ENCODE measurements at places on chromosomes 7 and 10.

GRCh38 chr7:82443547-82444219 is at the start of gene CACNA2D1:
CACNA2D1 (minus strand) TSS chr7:82443777.
- no peak for DNase-seq

GRCh38 chr7:14960721-14961120 is 58.2 kb upstream of the DGKB start:
- DNase-seq, result no peak

DNA sequence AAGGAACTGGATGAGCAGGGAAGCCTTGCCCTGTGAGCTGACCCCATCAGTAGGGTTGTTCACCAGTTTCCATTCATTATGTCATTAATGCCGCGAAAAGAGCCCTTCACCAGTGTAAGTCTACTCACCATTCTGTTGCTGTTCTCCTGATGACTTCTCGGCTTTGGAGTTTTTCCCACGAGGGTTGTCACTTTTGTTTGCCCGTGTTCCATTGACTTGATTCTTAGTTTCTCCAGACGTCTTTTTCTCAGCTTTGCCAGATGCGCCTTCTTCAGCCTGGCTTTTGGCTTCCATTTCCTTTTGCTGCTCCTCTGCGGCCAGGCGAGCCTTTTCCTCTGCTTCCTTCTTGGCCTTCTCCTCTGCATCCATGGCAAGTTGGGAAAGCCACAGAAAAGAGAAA is 128.8 kb downstream of the PPP1R17 start:
- DNase-seq, result no peak

DNA sequence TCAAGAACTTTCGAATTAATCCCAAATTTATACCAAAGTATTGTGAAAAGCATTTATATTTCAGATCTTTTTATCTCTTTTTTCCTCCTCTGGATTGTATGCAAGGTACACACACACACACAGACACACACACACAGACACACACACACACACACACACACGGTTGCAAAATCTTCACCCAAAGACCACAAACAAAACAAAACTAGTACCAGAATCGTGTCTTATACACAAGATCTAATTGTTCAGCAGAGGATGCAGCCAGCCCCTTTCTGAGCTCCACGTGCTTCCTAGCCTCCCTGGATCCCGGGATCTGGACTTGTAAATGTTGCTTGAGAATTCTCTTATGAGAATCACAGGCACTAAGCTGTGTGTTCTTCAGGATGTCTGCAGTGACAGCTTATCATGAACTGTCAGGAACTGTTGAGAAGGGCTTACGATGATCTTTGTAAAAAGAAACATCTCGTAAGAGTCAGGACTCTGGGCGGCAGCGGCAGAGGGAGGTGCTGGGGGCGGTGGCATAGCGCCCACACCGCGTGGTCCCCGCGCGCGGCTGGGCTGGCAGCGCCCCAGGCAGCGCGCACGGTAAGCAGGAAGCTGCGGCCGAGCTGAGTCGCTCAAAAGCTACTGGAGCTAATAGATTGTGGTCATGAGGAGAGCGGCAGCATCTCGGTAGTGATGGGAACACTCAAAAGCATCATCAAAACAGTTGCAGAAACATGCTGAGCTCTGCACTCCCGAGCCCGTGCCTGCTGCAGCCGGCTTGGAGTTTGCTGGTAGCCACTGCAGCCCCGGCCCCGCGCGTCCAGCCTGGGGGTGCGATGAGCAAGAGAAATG is 277.6 kb downstream of the GATA3 start:
- DNase-seq, result peak; percentile 84

- DNase-seq, result no peak
These were observed 115.4 kb downstream of the TMEM26 start for GRCh38 chr10:61337741-61338140.

DNA sequence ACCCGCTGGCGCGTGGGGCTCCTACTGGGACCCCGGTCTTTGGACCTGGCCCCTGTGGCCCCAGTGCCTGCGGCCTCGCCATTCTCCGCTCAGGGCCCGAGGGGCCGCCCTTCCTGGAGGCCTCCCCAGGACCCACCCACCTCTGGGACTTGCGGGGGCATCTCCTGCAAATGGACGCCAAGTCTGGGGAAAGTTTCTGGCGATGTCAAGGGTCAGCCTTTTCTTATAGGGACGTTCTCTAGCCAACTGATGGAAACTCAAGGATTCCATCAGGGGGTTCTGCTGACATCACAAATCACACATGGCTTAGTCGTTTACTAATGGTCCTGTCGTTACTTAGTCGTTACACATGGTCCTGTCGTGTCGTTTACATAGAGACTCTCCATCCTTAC is 57.7 kb upstream of the RHOBTB1 start:
- no peak for DNase-seq

GRCh38 chr10:132336919-132337407 is 5.0 kb downstream of the LRRC27 start:
- DNase-seq, result no peak

DNA sequence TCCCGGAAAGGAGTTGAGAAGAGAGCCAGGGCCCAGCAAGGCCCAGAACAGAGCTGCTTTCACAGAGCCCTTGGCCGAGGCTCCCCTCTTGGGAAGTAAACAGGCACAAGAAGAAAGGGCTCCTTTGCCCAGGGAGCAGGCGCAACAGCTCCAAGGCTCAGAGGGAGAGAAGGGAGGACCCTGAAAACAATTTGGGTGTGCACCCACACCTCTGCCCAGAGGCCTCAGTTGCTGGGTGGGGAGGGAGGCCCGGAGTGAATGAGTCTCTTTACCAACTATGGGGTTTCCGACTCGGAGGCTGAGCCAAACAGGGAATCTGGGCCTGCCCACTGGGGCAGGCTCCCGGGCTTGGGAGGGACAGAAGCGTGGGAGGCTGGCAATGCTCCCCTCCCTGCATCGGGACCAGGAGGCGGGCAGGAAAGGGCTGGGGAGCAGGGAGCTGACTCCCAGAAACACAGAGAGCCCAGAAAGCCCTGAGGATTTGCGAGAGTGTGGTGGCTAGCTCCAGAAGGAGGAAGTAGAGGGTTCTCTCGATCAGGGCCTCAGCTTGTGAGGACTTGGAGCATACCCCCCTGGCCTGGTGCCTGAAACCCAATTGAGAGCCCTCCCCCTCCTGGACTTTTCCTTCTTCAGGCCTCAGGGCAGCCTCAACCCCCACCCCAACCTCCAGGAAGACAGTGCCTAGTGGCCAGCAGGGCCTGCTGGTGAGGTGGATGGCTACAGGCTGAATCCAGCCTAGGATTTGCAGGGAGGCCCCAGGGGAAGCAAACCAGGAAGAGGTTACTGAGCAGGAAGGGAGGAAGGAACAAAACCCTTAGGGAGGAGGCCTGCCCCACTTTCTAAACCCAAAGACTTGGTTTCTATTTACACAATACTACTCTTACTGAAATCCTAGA is 6.2 kb downstream of the C10orf105 start:
- peak; percentile 95 for DNase-seq

GRCh38 chr7:18345641-18346234 is 149.8 kb upstream of the HDAC9 start:
- peak; percentile 31 for DNase-seq

DNA sequence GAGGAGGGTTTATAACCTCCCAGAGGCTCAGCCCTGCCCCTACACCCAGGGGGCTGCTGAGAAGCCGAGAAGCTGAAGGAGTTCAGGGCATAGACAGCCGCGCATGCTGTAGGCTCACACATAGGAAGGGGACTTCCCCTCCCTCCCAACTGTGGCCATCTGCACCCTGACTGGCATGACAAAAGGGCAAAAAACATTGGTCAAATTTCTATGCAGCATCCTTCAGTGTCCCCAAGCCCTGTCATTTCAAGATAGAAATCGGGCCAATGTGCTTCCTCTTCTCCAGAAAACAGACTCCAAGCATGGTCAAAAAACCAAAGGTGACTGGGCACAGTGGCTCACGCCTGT is 55.9 kb upstream of the MYL10 start:
- DNase-seq, result no peak

- DNase-seq, result no peak
These were observed 852.4 kb downstream of the SORCS1 start for GRCh38 chr10:106312087-106312486.

- DNase-seq, result no peak
These were observed 51.4 kb downstream of the BTAF1 start for GRCh38 chr10:91974960-91975359.

DNA sequence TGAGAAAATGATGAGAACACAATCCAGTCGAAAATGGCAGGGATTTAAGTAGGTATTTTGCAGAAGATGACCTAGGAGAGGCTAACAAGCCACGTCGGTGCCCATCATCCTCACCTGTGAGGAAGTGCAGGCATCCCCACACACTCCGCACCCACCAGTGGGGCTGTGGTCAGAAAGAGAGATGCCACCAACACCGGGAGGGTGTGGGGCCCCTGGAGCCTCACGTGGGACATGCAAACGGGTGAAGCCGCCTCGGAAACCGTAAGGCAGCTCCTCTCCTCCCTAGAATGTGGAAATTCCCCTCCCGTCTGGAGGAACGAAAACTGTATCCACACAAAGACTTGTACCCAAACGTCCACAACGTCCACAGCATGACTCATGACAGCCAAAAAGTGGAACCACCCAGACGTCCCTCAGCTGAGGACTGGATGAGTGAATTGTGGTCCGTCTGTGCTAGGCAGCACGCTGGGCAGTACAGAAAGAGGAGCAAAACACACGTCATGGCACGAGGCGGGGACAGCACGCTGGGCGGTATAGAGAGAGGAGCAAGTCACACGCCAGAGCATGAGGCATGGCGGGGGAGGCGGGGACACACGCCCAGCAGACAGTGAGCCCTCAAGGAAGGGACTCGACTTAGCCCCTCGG is 246.0 kb downstream of the ELFN1 start:
- DNase-seq, result no peak

DNA sequence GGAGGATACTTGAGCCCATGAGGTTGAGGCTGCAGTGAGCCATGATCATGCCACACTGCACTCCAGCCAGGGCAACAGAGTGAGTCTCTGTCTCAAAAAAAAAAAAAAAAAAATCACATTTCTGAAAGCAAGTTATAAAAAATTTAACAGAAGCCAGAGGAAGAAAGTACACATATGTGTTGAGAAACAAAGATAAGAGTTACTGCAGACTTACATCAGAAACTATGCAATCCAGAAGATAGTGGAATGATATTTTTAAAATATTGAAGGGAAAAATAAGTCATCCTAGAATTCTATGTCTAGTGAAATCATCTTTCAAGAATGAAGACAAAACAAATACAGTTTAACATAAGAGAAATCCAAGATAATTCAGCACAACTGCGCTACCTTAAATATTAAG is 46.9 kb downstream of the ZNF518A start:
- DNase-seq, result peak; percentile 81

DNA sequence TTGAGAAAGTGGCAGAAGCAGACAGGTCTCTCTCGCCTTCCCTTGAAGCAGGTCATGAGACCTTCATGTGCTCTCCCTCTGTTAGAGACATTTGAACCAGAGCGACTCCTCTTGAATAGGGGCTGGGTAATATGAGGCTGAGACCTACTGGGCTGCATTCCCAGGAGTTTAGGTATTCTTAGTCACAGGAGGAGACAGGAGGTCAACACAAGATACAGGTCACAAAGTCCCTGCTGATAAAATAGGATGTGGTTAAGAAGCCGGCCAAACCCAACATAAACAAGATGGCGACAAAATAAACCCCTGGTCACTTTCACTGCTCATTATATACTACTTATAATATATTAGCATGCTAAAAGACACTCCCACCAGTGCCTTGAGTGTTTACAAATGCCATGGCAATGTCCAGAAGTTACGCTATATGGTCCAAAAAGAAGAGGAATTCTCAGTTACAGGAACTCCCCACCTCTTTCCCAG is 43.5 kb upstream of the MSRB2 start:
- DNase-seq, result no peak

DNA sequence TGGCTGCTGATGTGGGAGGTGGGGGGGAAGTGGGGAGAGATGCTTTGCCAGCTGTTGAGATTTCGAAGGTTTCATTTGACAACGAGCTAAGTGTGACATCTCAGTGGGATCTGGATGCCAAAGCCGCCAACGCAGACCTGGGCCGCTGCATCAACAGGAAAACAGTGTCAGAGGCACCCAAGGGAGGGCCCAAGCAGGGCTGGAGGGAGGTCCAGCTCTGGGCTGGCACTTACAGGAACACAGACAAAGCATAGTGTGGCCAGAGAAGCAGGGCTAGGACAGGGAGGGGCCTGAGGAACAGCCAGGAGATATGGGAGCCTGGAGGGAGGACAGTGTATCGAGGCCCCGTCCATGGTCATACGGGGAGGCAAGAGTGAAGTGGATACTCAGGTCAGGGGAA is 73.1 kb downstream of the GTF2IRD1 start:
- no peak for DNase-seq

DNA sequence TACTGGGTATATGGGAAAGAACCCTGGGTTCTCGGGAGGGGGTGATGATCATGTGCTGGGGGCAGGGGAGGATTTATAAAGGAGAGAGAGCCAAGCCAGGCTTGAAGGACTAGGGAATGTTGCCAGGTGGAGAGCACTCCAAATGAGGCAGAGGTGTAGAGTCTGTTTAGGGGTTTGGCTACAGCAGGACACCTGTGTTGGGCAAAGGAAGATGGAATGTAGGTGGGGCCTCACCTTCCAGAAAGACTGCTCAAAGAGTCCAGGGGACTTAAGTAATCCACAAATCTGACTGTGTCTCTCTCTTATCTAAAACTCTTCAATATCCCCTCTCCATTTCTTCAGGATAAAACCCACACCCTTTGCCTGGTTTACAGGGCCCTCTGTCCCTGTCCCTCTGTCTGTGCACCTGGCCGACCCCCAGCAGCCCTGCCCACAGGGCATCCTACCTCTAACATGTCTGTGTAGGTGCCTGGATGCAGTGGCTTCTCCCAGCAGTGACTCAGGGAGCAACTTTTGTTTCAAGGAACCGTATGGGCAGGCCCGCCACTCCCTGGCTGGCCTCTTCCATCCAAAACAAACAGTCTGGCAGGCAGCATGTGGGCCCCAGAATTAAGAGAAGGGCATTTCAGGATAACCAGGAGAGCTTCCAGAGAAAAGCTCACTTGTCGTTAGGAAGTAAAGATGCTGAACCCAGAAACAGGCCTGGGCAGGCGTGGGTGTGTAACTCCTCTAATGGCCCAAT is 10.6 kb upstream of the PLEKHA1 start:
- DNase-seq, result no peak

DNA sequence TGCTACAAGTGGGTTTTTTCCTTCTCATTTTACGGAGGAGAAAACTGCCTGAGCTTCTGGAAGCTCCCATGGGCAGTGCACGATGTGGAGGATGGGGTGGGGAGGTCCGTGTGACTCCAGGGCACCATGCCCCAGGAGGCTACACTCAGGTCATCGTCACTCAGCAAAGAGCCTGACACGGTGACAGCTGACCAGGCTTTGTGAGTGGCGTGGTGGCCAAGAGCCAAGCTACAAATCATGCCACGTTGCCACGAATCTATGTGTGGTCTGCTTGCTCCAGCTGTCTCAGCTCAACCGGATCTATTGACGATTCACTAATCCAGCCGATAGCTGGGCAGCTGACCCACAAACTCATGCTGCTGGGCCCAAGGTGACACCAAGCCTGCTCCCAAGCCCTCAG is 27.6 kb upstream of the C10orf71 start:
- no peak for DNase-seq

DNA sequence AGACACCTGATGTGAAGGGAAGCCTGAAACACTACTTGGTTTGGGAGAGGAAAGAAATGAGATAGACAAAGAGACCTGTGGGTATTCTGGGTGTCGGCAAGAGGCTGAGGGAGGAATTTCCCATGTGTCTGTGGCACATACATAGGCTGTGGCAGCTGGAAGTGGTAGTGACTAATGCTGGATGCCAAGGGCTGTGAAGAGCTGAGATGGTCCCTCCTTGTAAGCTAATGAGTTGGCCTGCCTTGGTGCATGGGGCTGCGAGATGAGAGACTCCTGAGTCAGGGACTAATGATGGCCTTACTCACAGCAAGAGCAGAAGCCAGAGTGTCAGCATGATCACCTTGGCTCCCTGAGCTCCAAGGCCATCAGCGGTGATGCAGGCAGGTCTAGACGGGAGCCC is 119.0 kb upstream of the EEPD1 start:
- no peak for DNase-seq

- DNase-seq, result no peak
These were observed 9.8 kb downstream of the IGFBP3 start for GRCh38 chr7:45911311-45911710.
